ENCODE measurements at places on chromosomes 7 and 10. TPM values are rescaled to one million over a fixed set of nuclear protein-coding genes. Genes with fewer than 3 reads are reported as not detected.

DNA sequence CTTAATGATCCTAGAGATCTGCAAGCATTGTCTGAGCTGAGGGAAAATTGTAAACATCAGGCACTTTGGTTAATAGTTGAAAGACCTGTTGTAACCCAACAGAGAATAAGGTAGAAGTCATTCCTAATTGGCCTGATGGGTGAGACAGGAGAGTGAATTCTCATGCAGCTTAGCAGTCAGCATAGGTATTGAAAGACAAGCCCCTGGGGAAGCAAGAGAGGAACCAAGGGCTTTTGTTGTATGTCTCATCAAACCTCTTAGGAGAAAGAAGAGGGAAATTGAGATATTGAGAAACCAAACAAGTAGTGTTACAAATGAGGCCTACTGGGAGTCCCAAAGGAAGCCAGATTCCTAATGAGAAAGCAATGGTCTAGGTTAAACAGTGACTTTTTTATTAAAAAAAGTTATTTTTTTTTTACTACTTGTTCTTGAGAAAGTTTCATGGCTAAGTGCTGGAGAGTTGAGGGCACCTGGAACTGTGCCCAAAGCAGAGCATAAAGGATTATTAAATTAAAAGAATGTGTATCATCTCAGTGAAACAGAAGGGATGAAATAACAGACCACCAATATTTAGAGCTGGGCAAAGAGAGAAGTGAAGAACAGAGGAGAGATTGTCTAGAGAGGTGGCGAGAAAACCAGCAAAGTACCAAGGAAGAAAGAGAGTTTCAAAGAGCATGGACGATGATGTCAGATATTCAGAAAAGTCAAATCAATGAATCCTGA lies 168.9 kb downstream of the CDK14 start:
- H3K27ac ChIP-seq = no peak overlapping the region
- DNase-seq = no peak
- H3K36me3 ChIP-seq = no peaks in the 10 kb centered on the region
- H3K27me3 ChIP-seq = no peaks in the 10 kb centered on the region

GRCh38 chr7:103240806-103241205 lies 56.4 kb upstream of the PMPCB start:
- no peaks in the 10 kb centered on the region for H3K27me3 ChIP-seq
- no peaks in the 10 kb centered on the region for H3K4me1 ChIP-seq
- DNase-seq = no peak
- no peak overlapping the region for H3K4me3 ChIP-seq
- no peaks in the 10 kb centered on the region for H3K36me3 ChIP-seq
- H3K27ac ChIP-seq = no peak overlapping the region

- DNase-seq = no peak
- peaks cover 19% of the 10 kb centered on the region for H3K4me1 ChIP-seq
- no peaks in the 10 kb centered on the region for H3K36me3 ChIP-seq
- H3K4me3 ChIP-seq = no peak overlapping the region
- H3K27me3 ChIP-seq = no peaks in the 10 kb centered on the region
- no peak overlapping the region for H3K27ac ChIP-seq
These were observed 2.1 kb downstream of the ARL3 start for GRCh38 chr10:102712089-102712488.

- H3K36me3 ChIP-seq = no peaks in the 10 kb centered on the region
- H3K4me3 ChIP-seq = no peak overlapping the region
- H3K27ac ChIP-seq = no peak overlapping the region
- DNase-seq = no peak
These were observed 15.3 kb upstream of the KCNIP2 start for GRCh38 chr10:101858723-101859500.

DNA sequence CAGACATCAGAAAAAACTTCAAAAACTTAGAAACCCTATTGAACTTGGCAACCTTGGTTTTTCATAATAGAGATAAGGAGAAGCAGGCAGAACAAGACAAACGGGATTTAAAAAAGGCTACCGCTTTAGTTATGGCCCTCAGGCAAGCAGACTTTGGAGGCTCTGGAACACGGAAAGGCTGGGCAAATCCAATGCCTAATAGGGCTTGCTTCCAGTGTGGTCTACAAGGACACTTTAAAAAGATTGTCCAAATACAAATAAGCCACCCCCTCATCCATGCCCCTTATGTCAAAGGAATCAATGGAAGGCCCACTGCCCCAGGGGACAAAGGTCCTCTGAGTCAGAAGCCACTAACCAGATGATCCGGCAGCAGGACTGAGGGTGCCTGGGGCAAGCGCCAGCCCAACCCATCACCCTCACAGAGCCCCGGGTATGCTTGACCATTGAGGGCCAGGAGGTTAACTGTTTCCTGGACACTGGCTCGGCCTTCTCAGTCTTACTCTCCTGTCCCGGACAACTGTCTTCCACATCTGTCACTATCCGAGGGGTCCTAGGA lies 115.3 kb downstream of the NRCAM start:
- no peak overlapping the region for H3K4me3 ChIP-seq
- H3K27ac ChIP-seq = no peak overlapping the region
- no peaks in the 10 kb centered on the region for H3K27me3 ChIP-seq
- H3K4me1 ChIP-seq = peaks cover 3% of the 10 kb centered on the region
- no peak for DNase-seq

GRCh38 chr10:104028146-104028545 lies 57.5 kb downstream of the COL17A1 start:
- H3K4me3 ChIP-seq = no peak overlapping the region
- H3K27me3 ChIP-seq = no peaks in the 10 kb centered on the region
- H3K36me3 ChIP-seq = peaks cover 27% of the 10 kb centered on the region
- DNase-seq = no peak
- no peak overlapping the region for H3K27ac ChIP-seq

- H3K4me3 ChIP-seq = no peak overlapping the region
- H3K36me3 ChIP-seq = no peaks in the 10 kb centered on the region
- DNase-seq = no peak
These were observed 75.0 kb downstream of the PDGFA start for GRCh38 chr7:444606-445005.

DNA sequence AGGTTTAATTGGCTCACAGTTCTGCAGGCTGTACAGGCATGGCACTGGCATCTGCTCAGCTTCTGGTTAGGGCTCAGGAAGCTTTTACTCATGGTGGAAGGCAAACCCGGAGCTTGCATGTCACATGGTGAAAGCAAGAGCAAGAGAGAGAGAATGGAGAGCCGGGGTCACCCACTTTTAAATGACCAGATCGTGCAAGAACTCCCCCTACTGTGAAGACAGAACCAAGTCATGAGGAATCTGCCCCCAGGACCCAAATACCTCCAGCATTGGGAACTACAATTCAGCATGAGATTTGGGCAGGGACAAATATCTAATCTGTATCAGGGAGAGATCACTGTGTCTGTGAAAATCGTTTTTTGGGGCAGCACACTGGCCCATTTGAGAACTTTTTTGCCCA lies 110.0 kb upstream of the MYO3A start:
- H3K36me3 ChIP-seq = no peaks in the 10 kb centered on the region
- H3K27ac ChIP-seq = no peak overlapping the region
- H3K4me1 ChIP-seq = no peaks in the 10 kb centered on the region
- DNase-seq = no peak

DNA sequence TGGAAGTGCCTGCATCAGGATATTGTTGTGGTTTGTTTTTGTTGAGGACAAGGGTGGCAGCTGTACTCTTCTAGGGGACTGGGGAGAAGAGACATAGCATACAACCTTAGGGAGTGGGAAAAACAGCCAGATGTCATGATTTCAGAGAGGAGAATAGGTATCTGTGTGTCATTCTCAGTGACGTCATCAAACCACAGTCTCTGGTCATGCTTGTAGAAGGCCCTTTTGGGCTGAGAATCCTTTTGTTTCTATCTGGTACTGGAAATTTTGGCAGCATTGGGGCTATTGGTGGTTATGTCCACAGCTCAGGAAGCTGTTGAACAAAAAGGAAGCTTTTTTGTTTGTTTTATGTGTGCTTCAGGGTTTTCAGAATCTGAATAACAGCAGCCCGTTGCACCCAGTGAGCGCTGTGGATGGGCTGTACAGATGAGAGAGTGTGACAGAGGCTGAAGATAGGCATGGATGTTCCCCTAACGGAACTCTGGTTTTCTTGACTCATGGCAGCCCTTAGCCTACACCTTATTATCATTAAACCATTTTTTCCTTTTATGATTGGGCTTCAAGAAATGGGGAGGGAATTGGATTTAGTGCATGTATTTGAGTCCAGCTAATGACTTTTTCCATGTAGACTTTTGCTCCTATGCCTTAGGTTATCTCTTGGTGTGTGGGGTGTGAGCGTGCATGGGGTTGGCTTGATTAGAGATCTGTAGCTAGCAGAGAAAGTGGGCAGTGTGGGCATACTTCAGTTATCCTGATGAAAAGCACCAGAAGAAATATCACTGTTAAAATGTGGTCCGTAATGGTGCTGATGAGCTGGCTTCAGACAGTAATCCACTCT lies 65.7 kb downstream of the SND1 start:
- H3K27me3 ChIP-seq = no peaks in the 10 kb centered on the region
- H3K27ac ChIP-seq = no peak overlapping the region
- no peak overlapping the region for H3K4me3 ChIP-seq
- no peak for DNase-seq
- H3K4me1 ChIP-seq = no peaks in the 10 kb centered on the region
- peaks cover 9% of the 10 kb centered on the region for H3K36me3 ChIP-seq

DNA sequence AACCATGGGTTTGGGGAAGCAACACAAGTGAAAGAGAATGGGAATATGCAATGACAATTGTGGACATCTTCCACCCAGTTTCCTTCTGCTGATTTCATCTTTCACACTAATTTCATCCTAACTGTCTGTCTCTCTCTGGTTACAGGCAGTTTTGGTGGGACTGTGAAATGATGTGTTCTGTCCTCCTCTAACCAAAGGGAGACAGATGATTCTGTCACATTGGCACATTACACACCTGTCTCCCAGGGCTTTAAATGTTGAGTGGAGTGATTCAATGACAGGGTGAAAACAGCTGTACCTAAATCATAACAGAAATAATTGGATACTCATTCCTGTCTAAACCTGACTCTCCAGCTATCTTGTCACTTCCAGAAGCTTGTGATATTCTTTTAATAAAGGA lies 60.0 kb downstream of the DGKB start:
- H3K4me1 ChIP-seq = no peaks in the 10 kb centered on the region
- H3K4me3 ChIP-seq = no peak overlapping the region
- no peaks in the 10 kb centered on the region for H3K36me3 ChIP-seq

GRCh38 chr10:56360583-56360966 lies 484 bp downstream of the ZWINT start:
- H3K27ac ChIP-seq = peak overlapping the region; percentile 68
- H3K4me3 ChIP-seq = peak overlapping the region; percentile 67
- no peaks in the 10 kb centered on the region for H3K27me3 ChIP-seq
- peaks cover 14% of the 10 kb centered on the region for H3K36me3 ChIP-seq

- H3K4me1 ChIP-seq = peaks cover 31% of the 10 kb centered on the region
- H3K36me3 ChIP-seq = no peaks in the 10 kb centered on the region
- no peak overlapping the region for H3K27ac ChIP-seq
- no peak overlapping the region for H3K4me3 ChIP-seq
These were observed 2.7 kb downstream of the LRRC20 start for GRCh38 chr10:70379581-70380176.

DNA sequence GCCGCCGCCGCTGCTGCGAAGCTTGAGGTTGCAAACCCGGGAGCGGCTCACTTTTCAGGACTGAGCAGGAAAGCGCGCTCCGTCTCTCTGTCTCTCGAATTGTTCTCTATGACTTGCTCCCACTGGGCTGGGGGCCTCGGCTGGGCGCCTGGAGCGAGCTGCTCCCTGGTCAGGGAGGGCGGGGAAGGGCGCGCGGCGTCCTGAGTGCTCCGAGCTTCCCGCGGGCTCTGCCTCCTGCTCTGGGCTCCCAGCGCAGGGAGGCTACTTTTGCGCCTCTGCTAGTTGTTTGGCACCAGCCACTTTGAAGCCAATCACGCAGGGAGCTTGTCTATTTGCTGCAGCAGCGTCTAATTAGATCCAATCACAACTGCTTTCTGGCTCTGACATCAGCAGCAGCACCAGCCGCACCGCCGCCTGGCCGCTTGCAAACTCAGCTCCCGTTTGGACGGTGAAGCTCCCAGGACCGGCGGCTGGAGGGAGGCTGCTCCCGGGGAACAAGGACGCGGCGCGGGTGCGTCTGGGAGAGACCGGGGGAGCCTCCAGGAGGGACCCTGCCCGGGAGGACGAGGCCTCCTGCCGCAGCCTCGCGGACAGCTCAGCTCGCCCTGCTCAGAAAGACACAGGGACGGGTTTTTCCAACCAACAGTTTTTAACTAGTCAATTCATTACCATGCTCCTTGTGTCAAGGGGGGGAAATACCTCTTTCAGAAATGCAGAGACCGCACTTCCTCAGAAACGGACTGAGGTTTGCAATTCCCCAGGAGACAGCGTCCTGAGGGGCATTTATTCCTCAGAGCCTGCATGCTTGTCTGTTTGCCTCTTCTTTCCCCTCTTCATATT lies at the start of gene ADARB2:
ADARB2 (minus strand) TSS at position 304 of the 840 bp plus-strand sequence.
- peak within 1 kb of the TSS; percentile 37 for H3K4me3 ChIP-seq
- H3K4me1 ChIP-seq = no peaks in the 10 kb centered on the region
- no peak within 1 kb of the TSS for H3K27ac ChIP-seq
- no peaks in the 10 kb centered on the region for H3K36me3 ChIP-seq

DNA sequence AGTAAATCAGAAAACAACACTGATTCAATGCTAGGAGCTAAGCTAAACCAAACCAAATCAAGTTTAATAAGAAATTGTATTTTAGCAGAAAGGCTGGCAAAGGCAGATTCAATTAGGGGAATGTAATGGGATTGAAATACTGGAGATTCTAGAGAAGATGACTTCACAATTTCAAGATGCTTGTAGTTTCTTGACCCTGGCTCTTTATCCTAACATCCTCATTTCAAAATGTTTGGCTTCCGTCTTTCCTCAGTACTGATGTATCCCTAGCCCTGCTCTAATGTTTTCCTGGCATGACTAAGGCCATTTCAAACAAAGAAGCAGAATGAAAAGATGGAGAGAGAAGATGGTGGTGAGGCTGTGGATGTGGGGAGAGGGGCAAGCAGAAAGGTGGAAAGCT lies 2.7 kb upstream of the JCAD start:
- no peak for DNase-seq
- H3K27ac ChIP-seq = no peak overlapping the region
- no peaks in the 10 kb centered on the region for H3K36me3 ChIP-seq
- no peak overlapping the region for H3K4me3 ChIP-seq
- peaks cover 30% of the 10 kb centered on the region for H3K27me3 ChIP-seq
- H3K4me1 ChIP-seq = no peaks in the 10 kb centered on the region

DNA sequence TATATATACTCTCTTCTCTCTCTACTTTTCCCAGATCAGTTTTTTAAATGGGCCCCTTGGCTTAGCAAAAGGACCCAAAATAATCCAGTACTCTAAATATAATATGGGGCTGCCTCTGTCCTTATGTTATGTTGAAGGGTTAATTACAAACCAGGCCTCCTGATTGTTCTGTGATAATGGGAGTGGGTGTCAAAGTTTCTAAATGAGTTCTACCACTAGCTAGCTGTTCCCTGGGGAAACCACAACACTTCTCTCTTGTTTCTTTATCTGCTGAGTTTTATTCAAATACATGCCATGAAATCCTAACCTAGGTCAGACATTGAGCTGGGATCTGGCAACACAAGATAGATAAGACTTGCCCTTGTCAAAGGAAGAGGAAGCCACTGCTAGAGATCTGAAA lies 3.8 kb downstream of the HTR5A start:
- no peak overlapping the region for H3K4me3 ChIP-seq
- no peaks in the 10 kb centered on the region for H3K27me3 ChIP-seq
- no peaks in the 10 kb centered on the region for H3K4me1 ChIP-seq
- no peaks in the 10 kb centered on the region for H3K36me3 ChIP-seq
- no peak for DNase-seq

Gene RBM20
- 0.04 TPM for polyA plus RNA-seq

Gene ZNF786
- polyA plus RNA-seq = 4.0 TPM

Gene FFAR4
- not detected for polyA plus RNA-seq

Gene GNGT1
- not detected for polyA plus RNA-seq

Gene RHOBTB1
- polyA plus RNA-seq = 5.5 TPM

Gene AGR3
- not detected for polyA plus RNA-seq
